ENCODE measurements at places on chromosomes 4 and X.

DNA sequence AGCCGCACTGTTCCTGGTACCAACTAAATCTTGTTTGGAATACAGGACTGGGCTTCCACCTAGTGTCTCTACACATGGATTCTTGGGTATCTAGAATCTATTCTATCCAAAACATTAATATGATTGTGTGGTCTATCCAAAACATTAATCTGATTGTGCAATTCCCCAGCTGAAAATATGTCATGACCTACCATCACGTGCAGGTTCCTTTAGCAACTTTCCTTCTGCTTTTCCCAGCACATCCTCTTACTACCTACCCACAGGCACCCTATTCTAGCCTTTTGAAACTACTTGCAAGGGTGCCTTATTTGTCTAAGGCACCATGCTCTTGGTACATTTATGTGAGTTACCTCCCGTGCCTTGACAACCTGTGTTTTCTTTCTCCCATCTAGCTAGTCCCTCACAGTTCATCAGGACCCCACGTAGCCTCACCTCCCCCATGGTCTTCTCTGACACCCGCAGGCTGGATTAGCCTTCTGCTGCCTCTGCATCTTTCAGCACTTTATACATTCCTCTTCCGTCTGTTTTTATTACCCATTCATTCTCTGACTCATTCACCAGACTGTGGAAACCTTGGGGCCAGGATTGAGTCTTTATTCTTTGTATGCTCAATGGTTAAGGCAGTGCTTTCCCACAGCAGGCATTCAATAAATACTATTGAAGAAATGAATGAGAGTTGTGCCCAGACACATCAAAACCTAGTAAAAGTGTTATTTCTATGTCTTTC, 88.8 kb upstream of the FAM9B start:
- no peak for DNase-seq

GRCh38 chr4:19544446-19545125, 707.1 kb upstream of the SLIT2 start:
- DNase-seq, result no peak

GRCh38 chrX:138492371-138492770, 219.1 kb downstream of the FGF13 start:
- no peak for DNase-seq

- DNase-seq, result no peak
Observed at GRCh38 chr4:188147176-188147575, 7.9 kb downstream of the TRIML1 start.

- no peak for DNase-seq
Observed at GRCh38 chrX:336227-336626, 17.6 kb upstream of the GTPBP6 start.

GRCh38 chr4:8437281-8437680, 3.2 kb downstream of the ACOX3 start:
- no peak for DNase-seq

DNA sequence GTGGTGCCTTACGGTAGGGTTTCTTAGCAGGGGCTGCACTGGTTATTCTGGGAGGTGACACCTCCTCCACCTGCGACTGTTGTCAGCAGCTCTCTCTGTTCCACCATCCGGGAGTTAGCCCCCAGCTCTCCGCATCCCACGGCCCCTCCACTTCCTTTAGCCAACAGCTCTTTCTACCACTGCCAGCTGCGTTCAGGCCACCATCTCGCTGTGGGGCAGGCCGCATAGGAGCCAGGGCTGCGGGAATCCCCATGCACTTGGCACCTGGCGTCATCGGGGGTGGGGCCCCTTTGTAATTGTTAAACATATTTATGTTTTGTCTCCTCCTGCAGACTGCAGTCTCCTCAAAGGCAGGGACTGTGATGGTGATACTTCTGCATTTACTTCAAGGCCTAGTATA, 480.2 kb downstream of the SMARCA1 start:
- DNase-seq, result no peak

DNA sequence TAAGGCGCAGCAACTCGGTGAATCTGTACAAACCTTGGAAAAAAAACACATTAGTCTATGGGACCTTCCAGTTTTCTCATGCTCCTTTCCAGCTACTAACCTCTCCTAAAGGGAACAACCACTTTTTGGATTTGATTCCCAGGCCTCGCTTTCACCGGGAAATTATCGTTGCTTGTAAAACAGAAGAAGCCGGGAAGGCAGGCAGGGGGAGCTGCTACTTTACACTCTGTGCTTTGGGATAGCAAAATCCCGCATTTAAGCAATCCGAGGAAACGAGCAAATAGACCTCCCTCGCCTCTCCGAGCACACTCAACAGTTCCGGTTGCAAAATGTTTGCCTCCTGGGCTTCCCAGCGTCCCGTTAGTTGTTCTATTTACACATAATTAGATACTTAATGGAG, 1.2 kb downstream of the CD38 start:
- DNase-seq, result no peak

GRCh38 chrX:111083081-111083480, 12.9 kb upstream of the PAK3 start:
- no peak for DNase-seq

- peak; percentile 64 for DNase-seq
Observed at GRCh38 chr4:986879-987623, at the start of gene IDUA. Gene IDUA (plus strand): TSS chr4:987044. CDS start chr4:987085, 41 bp downstream.

- DNase-seq, result no peak
Observed at GRCh38 chrX:129659141-129659540, 4.4 kb upstream of the APLN start.

- no peak for DNase-seq
Observed at GRCh38 chrX:31356275-31357212, 284.7 kb upstream of the FTHL17 start.

- no peak for DNase-seq
Observed at GRCh38 chr4:122687531-122688061, 44.9 kb upstream of the BBS12 start.

- no peak for DNase-seq
Observed at GRCh38 chrX:141405853-141406492, 163.7 kb upstream of the SPANXC start.

DNA sequence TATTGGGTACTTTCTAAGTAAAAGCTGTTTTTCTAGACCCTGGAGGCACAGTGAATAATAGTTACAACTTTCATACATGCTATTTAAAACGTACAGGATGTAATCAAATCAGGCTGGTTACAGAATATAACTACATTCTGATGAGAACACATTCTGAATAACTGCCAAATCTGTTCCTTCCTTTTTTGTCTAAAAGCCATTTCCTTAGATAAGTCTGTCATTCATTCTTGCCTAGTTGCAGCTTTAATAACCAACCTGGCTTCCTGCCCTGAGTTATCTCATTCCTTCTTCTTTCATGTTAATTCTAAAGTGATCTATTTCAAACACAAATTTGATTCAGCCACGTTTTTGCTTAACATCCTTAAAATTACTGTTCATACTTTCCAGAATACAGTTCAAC, 189.7 kb upstream of the ITM2A start:
- DNase-seq, result no peak

Measured in stimulated activated CD4-positive, alpha-beta T cell treated with anti-CD3 and anti-CD28 coated beads, Interleukin-1b, Interleukin-23, amount 100 ng/mL, for 1 hour (primary cell).